ENCODE measurements at places on chromosomes 4 and X.

- DNase-seq: peak; percentile 52
These were observed 194.4 kb upstream of the LDB2 start for GRCh38 chr4:17092736-17093437.

GRCh38 chr4:155704841-155705404 is 38.3 kb downstream of the GUCY1A1 start:
- DNase-seq: no peak

DNA sequence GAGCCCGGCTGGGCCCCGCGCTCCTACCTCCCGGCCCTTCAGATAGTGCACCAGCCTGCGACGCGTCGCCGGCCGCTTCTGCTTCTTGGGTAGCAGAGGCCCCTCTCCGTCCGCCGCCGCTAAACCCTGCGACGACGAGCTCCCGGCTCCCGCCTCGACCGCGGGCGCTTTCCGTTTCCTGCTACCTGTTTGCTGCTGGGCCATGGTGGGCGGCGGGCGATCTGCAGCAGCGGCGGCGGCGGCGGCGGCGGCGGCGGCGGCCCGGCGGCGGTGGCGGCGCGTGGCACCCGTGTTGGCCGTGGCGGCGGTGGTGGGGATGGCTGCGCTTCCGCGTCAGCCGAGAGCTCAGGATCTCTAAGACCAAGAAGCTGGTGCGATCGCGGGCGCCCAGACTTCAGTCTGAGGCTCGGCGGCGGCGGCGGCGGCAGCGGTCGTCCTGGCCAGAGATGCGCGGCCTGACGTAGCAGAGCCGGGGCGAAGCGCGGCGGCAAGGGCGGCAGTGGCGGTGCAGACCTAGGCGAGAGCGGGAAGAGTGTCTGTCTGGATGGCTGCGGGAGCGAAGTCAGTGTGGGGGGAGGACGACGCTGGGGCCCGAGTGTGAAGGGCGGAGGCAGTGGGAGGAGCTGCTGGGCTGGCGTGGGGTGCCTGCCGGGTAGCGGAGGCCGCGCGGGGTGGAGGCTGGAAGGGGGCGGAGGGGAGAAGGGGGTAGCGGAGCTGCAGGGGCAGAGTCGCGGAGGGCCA is at the start of gene DCAF12L2:
DCAF12L2 (minus strand) TSS at position 569 of the 741 bp plus-strand sequence; CDS start at position 204, 365 bp downstream.
- DNase-seq: peak; percentile 34

DNA sequence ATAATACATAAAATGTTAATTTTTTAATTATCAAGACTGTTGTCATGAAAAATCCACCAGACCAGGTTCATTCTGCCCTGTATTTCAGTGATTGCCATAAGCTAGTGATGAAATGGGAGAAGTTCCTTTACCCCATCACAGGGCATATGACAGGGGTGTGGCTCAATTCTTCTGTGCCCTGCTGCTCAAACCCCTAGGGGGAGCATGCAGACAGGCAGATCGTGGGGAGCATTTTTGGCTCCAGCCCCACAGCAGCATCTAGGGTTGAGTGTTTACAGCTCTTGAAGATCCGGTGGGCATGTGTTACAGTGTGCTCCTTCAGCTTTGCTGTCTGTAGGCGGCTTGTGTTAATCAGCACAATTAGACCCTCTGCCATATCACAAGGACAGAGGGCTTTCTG is 700.7 kb downstream of the PCDH18 start:
- DNase-seq: no peak

DNA sequence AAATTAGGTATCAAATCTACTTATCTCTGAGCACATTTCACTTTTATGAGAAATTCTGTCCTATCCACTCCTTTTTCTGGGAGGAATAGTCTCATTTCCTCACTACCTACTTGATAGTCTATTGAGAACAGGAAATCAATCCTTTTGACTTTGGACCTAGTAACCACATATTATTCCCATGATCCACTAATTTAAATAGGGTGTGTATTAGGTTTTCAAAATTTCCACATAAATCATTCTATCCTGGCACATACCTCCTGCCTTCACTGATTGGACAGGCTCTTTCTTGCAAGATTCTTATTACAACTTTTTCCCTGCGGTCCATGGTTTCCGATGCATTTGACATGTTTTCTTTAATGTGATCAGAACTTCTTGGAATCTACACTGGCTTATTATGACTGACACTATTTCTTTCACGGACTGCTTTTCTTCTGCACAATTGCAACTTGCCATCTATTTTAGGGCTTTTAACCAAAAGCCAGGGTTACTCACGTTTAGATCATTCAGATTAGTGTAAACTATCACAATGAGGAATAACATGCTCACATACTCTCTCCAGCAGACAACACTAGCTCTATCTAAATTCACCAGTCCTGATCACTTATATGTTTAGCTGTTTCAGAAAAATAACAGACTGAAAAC is 419.9 kb upstream of the SLIT2 start:
- peak; percentile 36 for DNase-seq

DNA sequence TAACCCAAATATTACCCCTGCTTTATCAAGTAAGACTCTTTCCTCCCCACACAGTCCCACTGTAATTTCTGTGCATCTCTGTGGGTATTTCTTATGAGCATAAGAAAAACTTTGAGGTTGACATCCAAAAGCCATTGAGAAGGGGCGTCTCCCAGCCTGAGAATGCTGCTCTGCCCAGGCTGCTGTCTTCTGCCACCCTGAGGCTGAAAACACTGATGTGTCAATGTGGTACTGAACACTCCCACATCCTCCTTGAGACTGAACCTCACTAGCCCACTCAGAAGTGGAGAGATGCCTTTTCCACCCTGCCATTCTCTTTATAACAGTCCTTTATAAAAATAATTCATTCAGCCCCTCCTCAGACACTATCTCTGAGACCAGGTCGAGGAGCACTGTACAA is 120.8 kb downstream of the SMIM20 start:
- no peak for DNase-seq

DNA sequence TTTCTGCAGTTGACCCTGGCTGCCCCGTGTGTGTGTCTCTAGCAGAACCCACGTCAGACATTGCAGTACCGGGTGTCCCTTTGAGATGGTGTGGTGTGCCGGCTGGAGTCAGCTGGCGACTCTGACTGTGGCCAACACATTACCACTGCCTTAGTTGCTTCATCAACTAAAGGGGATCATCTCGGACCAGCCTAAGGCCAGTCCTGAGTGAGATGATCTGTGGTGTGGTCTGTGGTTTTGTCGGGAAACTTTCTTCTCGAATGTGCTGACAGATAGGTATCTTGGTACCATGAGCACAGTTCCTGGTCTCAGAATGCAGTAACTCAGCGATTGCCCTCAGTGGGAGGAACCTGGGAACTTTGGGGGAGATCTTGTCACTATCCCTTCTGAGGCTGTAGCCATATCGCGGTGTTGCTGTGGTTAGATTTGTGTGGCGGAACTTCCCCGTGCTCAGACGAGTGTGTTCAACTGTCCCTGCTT is 15.8 kb downstream of the TBC1D14 start:
- no peak for DNase-seq

DNA sequence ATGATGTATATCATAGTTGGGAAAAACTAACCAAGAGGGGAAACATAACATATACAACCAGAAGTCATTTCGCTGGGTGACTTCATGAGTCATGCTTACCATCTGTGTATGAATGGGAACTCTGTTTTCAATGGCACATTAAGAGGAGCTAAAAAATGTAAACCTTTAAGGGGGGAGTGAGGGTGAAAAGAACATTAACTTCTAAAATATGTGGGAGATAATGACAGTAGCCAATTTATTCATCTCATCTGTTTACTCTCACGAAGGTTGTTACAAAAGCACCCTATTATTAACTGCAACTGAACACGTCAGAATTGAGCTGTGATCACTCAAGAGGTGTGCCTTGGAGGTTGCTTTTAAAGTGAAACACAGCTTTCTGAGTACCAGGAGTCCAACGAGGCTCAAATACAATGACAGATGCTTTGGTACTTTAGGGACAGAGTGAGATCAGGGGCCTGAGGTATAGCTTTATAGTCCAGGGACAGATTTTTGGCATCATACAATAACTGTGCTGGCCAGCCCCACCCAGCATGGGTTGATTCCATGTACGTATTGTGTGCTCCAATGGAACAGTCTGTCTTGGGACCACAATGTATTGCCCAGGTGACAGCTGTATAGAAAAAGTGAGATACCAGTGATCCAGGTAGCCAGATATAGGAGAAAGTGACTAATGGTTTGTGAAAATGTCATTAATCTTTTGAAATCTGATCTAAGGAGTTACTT is 107.3 kb downstream of the AMMECR1 start:
- peak; percentile 90 for DNase-seq

DNA sequence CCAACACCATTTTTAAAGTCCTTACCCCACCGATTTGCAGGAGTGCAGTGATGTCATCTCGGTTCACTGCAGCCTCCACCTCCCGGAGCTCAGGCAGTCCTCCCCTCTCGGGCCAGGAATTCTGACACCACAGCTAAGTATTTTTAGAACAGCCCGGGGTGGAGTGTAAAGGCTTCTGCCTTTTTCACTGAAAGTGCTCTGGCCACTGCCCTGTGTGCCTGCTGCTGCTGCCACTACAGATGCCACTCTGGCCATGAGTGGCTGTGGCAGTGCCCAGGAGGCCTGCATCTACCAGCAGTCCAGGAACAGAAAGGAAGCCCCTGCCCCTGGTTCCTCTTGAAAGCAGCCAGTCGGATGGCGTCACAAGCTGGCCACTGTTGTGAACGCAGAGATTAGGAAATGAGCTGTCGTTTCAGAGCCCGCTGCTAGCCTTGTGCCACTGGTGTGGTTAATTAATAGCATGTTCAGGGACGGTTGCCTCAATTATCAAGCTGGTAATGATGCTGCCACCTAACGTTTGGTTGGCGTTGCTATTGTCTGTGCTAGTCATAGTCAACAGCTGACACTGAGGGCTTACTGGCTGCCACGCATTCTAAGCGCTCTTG is 23.6 kb upstream of the TBC1D14 start:
- peak; percentile 62 for DNase-seq

GRCh38 chrX:17595456-17596035 is 141.7 kb upstream of the SCML1 start:
- DNase-seq: peak; percentile 76

DNA sequence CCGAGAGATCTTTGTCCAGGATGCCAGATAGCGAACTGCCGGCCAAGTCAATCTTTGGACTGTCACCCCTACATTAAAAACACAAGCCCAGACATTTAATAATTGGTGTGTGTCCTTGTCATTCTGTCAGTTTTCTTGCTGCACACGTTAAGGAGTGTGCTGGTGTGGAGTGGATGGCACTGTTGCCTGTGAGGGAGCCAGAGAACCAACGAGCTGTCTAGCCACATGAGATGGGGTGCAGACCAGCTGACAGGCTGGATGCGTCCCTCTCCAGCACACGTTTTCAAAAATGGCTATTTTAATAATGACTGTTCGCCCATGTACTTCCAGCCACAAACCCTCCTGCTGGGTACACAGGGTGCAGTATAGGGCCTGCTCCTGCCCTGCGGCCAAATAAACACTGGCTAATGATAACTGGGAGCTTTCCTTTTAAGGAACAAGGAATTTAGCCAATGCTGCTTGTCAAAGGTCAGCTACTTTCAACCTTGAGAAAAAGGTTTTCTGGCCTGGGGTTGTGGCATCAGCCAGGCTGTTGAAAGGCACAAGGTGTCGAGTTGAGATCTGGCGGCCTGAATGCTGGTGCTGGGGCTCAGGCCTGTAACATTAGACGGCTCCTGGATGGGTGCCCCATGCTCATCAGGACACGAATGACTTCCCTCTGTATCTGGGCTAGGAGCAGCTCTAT is 54.0 kb upstream of the MAP3K15 start:
- DNase-seq: no peak

- DNase-seq: no peak
These were observed 166.8 kb downstream of the COL4A6 start for GRCh38 chrX:108271397-108271787.

DNA sequence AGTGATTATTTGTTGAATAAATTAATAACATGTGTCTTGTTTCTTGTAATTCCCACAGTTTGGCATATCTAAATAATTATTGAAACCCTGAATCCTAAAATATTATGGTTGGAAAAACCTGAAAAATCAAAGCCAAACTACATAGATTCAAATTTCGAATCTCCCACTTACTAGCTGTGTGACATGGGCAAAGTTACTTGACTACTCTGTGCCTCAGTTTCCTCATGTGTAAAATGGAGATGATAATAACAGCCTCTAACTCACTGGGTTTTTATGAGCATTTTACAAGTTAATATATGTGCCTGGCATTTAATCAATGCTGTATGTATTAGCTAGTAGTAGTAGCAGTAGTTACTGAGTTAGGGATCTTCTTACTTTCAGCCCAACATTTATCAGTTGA is 34.6 kb upstream of the BRS3 start:
- DNase-seq: no peak

DNA sequence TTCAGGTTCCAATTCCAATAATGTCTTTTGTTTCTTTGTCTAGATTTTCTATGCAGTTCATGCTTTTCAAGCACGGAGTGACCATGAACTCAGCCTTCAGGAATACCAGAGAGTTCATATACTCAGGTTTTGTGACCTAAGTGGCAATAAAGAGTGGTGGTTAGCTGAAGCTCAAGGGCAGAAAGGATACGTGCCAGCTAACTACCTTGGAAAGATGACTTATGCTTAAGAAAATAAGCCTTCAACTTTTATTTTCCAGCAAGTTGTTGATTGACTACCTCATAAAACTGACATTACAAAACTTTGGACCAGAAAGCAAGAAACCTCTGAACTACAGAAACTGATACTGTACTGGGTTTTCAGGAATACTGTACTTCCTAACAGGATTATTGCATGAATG is 30.8 kb downstream of the INTS12 start:
- no peak for DNase-seq

- no peak for DNase-seq
These were observed 13.2 kb upstream of the HAND2 start for GRCh38 chr4:173543266-173543665.

- no peak for DNase-seq
These were observed 115.4 kb downstream of the EFNB1 start for GRCh38 chrX:68944211-68944610.

DNA sequence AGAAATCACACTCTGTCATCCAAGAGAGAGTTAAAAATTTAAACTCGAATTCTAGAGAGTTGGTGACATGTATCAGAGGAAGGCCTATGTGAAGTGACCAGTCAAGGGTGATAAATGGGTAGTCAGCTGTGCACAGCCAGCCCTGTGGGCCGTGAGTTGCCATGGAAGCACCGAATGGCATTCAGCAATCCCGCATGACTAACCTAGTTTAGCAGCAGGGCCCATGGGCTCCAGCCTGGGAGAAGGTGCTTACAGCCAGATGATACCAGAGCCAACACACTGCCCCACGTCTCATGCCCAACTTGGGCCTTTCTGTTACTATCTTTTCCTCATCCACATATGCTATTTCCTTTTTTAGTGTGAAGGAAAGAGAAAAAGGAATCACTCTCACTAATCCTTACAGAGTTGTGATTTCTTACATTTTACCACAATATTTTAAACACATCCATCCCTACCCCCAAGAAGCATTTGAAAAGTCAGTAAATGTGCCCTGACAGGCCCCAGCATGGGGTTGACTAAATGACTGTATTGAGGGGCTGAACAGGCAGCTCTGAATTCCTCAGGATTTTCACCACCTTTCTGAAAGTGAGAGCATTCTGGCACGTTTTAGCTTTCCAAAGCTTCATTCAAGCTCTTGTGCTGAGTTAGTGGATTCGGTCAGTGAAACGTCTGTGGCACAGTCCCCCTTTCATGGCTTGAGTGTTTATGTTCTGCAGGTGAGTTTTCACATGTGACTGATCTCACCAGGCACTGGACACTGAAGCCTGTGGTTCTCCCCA is 104.2 kb downstream of the AFF1 start:
- peak; percentile 78 for DNase-seq

Measured in fibroblast of skin of right biceps (primary cell).